ENCODE measurements at places on chromosomes 13 and 19.

DNA sequence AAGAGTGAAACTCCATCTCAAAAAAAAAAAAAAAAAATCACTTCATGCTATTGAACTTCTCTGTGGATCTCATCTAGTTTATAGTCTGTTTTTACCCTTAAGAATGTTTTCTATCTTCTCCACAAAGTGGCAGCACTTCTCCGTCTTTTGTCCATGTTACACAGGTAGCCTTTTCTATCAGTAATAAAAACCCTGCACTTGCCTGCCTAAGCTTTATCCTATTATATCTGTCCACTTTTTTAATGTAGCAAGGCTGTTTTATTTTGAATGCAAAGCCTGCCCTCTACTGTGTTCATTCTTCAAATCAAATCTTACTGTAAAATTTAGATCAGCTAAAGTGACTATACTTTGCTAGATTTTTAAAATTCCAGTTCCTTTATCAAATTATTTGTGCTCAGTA is 124.0 kb downstream of the STOML3 start:
- no peak for DNase-seq

GRCh38 chr13:23619068-23619855 is 49.0 kb downstream of the TNFRSF19 start:
- DNase-seq, result no peak

DNA sequence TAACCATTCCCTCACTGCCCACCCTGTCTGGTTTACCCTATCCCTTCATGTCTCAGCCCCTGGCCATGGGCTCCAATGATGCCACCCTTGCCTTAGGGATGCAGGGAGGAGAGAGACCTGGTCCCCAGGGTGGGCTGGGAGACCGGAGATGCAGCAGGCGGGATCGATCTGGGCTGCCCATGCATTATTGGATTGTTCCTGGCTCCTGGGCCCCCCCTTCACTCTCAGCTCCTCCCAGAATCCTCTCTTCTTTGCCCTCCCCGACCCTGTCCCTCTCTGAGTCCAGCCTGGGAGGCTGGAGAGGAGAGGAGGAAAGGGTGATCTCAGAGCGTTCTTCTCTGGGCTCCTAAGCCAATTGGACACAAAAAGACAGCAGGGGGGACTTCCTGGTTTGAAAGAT is 5.8 kb downstream of the KASH5 start:
- no peak for DNase-seq

DNA sequence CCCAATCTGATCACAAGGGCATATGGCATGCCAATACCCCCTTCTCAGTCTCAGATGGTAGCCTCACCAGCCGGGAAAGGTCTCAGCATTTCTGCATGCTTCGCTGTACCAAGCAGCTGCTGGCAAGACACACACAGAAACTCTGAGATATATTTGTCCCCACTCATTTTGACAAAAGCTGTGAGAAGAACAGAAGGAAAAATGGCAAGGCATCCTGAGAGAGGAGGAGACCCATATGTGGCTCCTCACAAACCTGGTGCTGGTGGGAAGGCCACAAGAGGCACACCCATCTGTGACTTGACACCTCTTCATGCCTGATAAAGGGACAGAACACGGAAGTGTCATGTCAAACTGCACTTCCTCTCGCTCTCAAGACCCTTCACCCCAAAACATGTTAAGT is 36.7 kb upstream of the DOCK9 start:
- DNase-seq, result no peak

GRCh38 chr19:49652551-49653465 is 10.8 kb downstream of the SCAF1 start:
- DNase-seq, result no peak

DNA sequence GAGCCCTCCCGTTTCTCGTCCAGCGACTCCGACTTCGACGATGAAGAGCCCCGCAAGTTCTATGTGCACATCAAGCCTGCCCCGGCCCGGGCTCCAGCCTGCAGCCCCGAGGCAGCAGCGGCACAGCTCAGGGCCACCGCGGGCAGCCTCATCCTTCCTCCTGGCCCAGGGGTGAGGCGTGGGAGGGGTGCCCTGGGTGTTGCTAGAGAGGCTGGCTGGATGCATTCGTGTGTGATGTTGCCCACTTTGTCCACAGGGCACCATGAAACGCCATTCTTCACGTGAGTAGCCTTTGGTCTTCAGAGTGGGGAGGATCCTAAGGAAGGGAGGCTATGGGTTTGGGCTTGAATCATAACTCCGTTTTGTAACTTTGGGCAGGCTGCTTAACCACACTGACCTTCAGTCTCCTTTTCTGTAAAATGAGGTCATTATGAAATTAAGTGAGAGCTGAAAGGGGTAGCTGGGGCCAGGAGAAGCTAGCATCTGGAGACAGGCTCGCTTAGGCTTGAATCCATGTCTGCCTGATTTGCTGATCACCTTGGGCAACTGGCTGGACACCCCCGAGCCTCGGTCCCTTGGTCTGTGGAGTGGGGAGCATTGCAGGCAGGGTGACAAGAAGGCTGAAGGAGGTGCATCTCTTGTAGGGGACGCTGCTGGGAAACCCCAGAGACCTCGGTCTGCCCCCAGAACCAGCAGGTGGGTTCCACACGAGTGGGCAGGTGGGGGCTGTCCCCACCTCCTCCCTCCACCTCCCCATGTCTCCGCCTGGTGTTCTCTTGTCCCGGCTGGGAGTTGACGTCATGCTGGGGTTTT is 18.7 kb upstream of the B3GNT3 start:
- no peak for DNase-seq

- DNase-seq, result no peak
Measured at GRCh38 chr13:76216729-76217128, 580.6 kb downstream of the LMO7 start.

DNA sequence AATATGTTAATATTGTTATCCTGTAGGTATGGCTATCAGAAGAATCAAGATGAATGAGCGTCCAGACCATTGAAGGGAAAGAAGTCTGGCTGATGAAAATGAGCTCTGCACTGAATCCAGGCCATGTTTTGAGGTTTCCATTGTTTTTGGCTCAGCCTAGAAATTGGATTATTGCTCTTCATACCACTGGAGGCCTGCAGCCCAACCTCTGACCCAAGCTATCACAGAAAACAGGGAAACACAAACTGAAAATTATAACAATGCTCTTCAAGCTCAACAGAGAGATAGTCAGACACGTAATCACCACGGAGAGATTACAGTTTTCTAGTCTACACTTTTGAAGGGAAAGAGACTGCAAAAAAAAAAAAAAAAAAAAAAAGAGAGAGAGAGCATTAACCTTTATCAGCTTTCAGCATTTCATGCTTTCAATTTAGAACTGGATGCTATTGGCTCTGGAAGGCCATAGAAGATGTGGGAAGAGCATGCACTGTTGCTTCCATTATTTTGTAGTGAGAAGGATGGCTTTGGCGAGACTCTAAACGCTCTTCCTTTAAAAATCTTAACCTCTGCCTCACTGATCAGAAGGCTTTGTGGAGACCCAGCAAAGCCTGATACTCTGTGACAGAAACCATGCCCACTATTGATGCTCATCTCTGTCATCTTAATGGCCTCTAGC is 10.8 kb downstream of the EDNRB start:
- no peak for DNase-seq

DNA sequence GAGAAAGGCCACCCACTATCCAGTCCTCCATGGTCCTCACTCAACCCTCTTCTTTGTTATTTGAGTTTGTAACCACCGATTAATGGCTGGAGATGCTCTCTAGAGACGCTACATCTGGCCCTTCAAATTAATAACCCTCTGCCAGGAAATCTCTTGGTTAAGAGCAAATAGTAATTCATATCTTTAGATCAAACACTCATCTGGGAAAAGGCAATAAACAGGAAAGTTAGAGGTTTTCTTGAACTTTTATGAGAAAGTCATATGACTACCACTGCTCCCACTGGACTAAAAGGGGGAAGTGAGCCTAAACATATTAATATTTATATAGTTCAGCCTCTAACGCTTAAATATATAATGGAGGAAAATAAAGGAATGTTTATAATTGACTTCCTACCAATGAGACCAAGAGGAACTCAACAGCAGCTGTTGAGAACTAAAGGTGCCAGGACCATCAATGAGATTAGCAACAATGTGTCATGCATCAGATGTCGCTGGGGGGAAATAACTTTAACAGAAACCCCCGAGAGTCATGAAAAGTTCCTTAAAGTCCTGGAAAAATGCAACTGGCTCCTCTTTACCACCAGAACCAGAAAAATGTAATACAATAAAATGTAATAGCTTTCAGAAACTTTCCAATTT is 2.7 kb downstream of the TBC1D4 start:
- no peak for DNase-seq

DNA sequence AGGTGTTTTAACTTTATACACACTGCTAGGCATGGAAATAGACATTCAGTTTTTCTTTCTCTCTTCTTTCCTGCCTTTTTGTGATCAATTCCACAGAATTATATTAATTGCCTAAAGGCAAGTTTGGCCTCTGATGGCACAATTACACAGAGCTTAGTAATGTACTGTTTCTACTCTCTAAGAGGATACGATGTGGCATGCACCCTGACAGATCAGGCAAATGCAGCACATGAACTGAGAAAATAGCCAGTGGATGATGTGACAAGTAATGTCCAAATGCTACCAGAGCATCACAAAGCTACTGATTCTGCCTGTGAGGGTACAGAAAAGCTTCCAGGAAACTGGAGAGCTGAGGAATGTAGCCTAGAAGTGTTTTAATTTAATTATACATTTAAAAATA is 233.8 kb upstream of the PRR20A start:
- DNase-seq, result no peak

Data from AG04450 (cell line).